ENCODE measurements at places on chromosomes 4 and X. TPM values are rescaled to one million over a fixed set of nuclear protein-coding genes. Genes with fewer than 3 reads are reported as not detected.

C4orf50 gene
- total RNA-seq, result 1.6 TPM

- H3K27me3 ChIP-seq, result no peaks in the 10 kb centered on the region
- H3K4me1 ChIP-seq, result no peaks in the 10 kb centered on the region
- no peak overlapping the region for H3K27ac ChIP-seq
- no peaks in the 10 kb centered on the region for H3K36me3 ChIP-seq
- no peak overlapping the region for H3K4me3 ChIP-seq
Measured at GRCh38 chr4:86043755-86044592, 315.9 kb downstream of the MAPK10 start.

DNA sequence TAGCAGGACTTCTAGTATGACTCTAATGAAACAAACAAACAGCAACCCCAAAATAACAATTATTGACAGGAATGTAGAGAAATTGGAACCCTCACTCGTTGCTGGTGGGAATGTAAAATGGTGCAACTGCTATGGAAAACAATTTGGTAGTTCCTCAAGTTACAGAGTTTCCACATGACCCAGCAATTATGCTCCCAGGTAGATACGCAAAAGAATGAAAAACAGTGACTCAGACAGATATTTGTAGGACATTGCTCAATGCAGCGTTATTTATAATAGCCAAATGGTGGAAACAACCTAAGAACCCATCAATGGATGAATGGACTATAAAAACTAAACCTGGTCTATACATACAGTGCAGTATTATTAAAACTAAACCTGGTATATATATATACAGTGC lies 646.1 kb upstream of the FRG1 start:
- H3K4me3 ChIP-seq, result no peak overlapping the region
- no peaks in the 10 kb centered on the region for H3K27me3 ChIP-seq
- H3K36me3 ChIP-seq, result no peaks in the 10 kb centered on the region
- no peak overlapping the region for H3K27ac ChIP-seq
- DNase-seq, result no peak
- H3K4me1 ChIP-seq, result no peaks in the 10 kb centered on the region

DNA sequence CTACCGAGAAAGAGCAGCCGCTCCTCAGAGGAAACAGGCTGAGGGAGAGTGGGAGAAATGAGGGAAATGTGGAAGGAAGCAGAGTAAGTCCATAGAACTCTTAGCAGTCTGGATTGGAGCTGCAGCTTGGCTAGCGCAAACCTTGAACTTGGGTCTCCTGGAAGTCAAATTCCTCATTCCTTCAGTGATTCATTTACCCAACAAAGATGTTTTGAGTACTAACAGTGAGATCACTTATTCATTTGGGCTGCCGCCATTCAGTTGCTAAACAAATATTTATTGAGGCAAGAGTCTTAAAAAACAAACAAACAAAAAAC lies 51.5 kb downstream of the SEL1L3 start:
- H3K4me3 ChIP-seq, result no peak overlapping the region
- H3K4me1 ChIP-seq, result no peaks in the 10 kb centered on the region
- no peak overlapping the region for H3K27ac ChIP-seq
- no peaks in the 10 kb centered on the region for H3K36me3 ChIP-seq
- H3K27me3 ChIP-seq, result no peaks in the 10 kb centered on the region
- peak; percentile 51 for DNase-seq

DNA sequence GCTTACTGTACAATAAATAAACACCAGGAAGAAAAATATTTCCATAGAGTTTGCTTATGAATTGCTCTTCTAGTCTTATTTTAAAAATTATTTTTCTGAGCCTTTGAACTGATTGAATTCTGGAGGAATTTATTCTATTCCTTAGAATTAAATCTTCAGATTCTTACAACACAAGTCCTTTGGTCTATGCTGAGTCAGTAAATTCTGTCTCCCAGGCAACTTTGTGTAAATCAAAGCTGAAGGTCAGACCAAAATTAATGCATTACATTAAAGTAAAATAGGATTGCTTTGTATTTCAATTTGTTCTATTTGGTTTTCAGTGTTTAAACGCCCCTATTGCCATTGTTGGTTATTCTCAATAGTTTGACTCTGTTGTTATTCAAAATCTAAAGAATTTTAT lies 26.8 kb upstream of the STPG2 start:
- no peak overlapping the region for H3K27ac ChIP-seq
- DNase-seq, result no peak
- H3K4me1 ChIP-seq, result no peaks in the 10 kb centered on the region
- no peaks in the 10 kb centered on the region for H3K36me3 ChIP-seq
- no peaks in the 10 kb centered on the region for H3K27me3 ChIP-seq
- no peak overlapping the region for H3K4me3 ChIP-seq

WDFY3 gene
- 102 TPM for total RNA-seq

GRCh38 chr4:165133150-165133549 lies 20.5 kb upstream of the TMEM192 start:
- no peaks in the 10 kb centered on the region for H3K4me1 ChIP-seq
- no peak for DNase-seq
- H3K4me3 ChIP-seq, result no peak overlapping the region
- H3K27ac ChIP-seq, result no peak overlapping the region

SAGE1 gene
- total RNA-seq, result not detected

SOX3 gene
- total RNA-seq, result 2.0 TPM

TRIM2 gene
- 40.0 TPM for total RNA-seq

- no peak overlapping the region for H3K27ac ChIP-seq
- H3K4me1 ChIP-seq, result no peaks in the 10 kb centered on the region
- H3K36me3 ChIP-seq, result peaks cover 65% of the 10 kb centered on the region
- no peaks in the 10 kb centered on the region for H3K27me3 ChIP-seq
- H3K4me3 ChIP-seq, result no peak overlapping the region
Measured at GRCh38 chr4:76762137-76763130, 135.5 kb downstream of the SOWAHB start.

- H3K27ac ChIP-seq, result no peak overlapping the region
- DNase-seq, result no peak
- no peaks in the 10 kb centered on the region for H3K36me3 ChIP-seq
- no peak overlapping the region for H3K4me3 ChIP-seq
Measured at GRCh38 chr4:101136373-101137370, 210.7 kb downstream of the PPP3CA start.

- no peak overlapping the region for H3K27ac ChIP-seq
- no peak overlapping the region for H3K4me3 ChIP-seq
- DNase-seq, result no peak
- no peaks in the 10 kb centered on the region for H3K36me3 ChIP-seq
- no peaks in the 10 kb centered on the region for H3K4me1 ChIP-seq
- H3K27me3 ChIP-seq, result peaks cover 14% of the 10 kb centered on the region
Measured at GRCh38 chr4:991451-992296, 1.5 kb downstream of the SLC26A1 start.

- H3K4me3 ChIP-seq, result no peak overlapping the region
- H3K27me3 ChIP-seq, result no peaks in the 10 kb centered on the region
- no peaks in the 10 kb centered on the region for H3K36me3 ChIP-seq
- H3K27ac ChIP-seq, result no peak overlapping the region
Measured at GRCh38 chr4:137203601-137204000, 328.7 kb downstream of the PCDH18 start.

GRCh38 chr4:181330654-181331201 lies 912.5 kb upstream of the TENM3 start:
- no peak for DNase-seq
- no peaks in the 10 kb centered on the region for H3K4me1 ChIP-seq
- H3K27ac ChIP-seq, result no peak overlapping the region
- no peaks in the 10 kb centered on the region for H3K27me3 ChIP-seq
- H3K36me3 ChIP-seq, result no peaks in the 10 kb centered on the region

CXCL8 gene
- total RNA-seq, result not detected

DNA sequence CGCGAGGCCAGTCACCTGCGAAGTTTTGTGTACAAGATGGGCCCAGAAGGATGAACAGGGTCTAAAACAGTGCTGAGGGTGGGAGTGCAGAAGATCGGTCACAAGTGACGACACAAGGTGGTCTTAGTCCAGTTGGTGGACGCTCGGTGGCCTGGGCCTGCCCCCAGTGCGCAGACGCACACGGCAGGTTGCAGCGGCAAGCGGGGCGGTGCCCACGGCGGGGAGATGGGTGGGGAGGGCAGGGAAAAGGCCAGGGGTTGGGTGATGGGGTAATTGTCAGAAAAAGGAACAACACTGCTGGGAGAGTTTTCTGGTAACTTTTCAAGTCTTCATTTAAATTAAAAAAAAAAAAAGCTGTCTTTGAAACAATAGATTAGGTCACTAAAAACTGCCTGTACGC lies 1.0 kb upstream of the PRDX4 start:
- H3K27me3 ChIP-seq, result no peaks in the 10 kb centered on the region
- DNase-seq, result peak; percentile 48
- H3K36me3 ChIP-seq, result peaks cover 6% of the 10 kb centered on the region
- no peak overlapping the region for H3K27ac ChIP-seq
- H3K4me3 ChIP-seq, result no peak overlapping the region

DNA sequence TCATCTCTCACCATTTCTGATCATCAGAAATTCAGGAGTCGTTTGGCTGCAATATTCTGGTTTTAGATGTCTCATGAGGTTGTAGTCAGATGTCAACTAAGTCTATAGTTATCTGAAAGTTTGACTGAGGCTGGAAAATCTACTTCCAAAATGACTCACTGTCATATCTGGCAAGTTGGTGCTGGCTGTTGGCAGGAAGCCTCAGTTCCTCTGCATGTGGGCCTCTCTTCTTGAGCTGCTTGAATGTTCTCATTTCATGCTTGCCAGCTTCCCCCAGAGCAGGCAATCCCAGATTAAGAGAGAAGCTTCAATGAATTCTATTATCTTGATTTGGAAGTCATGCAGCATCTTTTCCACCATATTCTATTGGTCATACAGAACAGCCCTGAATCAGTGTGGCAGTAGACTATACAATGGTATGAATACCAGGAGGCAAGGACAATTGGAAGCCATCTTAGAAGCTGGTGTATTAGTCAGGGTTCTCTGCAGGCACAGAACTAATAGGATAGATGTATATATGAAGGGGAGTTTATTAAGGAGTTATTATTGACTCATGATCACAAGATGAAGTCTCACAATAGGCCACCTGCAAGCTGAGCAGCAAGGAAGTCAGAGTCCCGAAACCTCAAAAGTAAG lies 46.8 kb upstream of the ELF2 start:
- no peak for DNase-seq
- H3K4me1 ChIP-seq, result no peaks in the 10 kb centered on the region
- H3K27me3 ChIP-seq, result no peaks in the 10 kb centered on the region
- H3K4me3 ChIP-seq, result no peak overlapping the region
- no peak overlapping the region for H3K27ac ChIP-seq

DNA sequence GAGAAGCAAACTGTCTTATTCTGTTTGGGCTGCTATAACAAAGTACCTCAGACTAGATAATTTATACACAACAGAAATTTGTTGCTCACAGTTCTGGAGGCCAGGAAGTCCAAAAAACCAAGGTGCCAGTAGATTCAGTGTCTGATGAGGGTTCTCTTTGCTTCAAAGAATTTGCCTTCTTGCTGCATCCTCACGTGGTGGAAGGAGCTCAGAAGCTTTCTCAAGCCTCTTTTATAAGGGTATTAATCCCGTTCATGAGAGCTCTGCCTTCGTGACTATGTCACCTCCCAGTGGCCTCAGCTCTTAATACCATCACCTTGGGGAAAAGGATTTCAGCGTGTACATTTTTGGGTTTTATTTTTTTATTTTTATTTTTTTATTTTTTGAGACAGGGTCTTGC lies 20.1 kb downstream of the CA5B start:
- H3K4me1 ChIP-seq, result no peaks in the 10 kb centered on the region
- H3K27me3 ChIP-seq, result no peaks in the 10 kb centered on the region
- no peaks in the 10 kb centered on the region for H3K36me3 ChIP-seq

HTN1 gene
- not detected for total RNA-seq

DNA sequence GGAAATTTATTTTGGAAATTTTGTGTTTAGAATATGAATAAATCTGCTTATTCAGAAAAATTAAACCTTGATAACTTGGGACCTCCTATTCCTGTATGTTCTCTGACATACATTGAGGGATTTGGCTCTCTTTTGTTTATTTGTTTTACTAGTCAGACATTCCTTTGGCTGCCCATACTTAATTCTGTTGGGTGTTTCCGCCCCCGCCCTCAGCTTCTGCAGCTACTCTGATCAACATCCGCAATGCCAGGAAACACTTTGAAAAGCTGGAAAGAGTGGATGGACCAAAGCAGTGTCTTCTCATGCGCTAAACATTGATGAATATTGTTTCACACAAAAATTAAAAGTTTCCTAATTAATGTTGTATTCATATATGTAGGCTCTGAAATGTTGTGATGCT lies 40.5 kb downstream of the RRAGB start:
- no peak overlapping the region for H3K4me3 ChIP-seq
- H3K4me1 ChIP-seq, result no peaks in the 10 kb centered on the region
- H3K36me3 ChIP-seq, result peaks cover 79% of the 10 kb centered on the region
- H3K27ac ChIP-seq, result no peak overlapping the region

USP17L30 gene
- not detected for total RNA-seq

DNA sequence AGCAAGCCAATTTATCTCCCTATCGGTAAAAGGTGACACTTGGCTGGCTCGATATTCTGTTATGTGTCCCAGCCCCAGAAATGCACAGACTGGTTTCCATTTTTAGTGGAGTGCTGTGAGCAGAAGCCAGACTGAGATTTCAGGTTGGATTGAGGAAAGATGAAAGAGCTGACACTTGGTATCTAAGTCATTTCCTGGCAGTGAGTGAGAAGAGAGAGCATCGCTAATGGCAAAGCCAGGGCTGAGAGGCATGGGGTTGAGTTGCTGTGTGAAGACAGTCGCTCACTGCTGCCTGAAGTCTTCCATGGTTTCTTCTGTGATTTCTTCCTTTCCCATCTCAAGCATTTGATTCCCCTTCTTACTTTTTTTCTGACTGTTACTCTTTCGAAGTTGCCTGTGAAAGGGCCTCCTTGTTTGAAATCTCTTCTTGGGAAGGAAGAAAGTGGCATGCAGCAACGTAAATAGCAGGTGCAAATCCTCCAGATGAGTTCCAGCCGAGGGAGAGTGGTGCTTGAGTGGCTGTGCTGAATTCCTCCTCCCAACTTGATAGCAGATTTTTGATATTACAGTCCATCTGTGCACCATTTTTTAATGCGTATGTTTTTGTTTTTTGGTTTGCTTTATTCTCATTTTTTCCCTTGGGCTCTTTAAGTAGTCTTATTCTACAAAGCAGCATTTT lies 109.2 kb upstream of the LIMCH1 start:
- no peak for DNase-seq
- no peak overlapping the region for H3K4me3 ChIP-seq
- H3K4me1 ChIP-seq, result peaks cover 13% of the 10 kb centered on the region
- peaks cover 8% of the 10 kb centered on the region for H3K27me3 ChIP-seq
- H3K27ac ChIP-seq, result no peak overlapping the region

- no peak overlapping the region for H3K27ac ChIP-seq
- no peaks in the 10 kb centered on the region for H3K4me1 ChIP-seq
- no peaks in the 10 kb centered on the region for H3K27me3 ChIP-seq
- H3K4me3 ChIP-seq, result no peak overlapping the region
Measured at GRCh38 chr4:131119661-131120060, 2023.7 kb downstream of the C4orf33 start.

Measured in endodermal cell (in vitro differentiated cells).